ENCODE measurements at places on chromosomes 1 and 21. TPM values are rescaled to one million over a fixed set of nuclear protein-coding genes. Genes with fewer than 3 reads are reported as not detected.

- no peak for DNase-seq
These were observed 13.7 kb upstream of the CCN1 start for GRCh38 chr1:85566890-85567289.

- no peak for DNase-seq
These were observed 240.7 kb upstream of the HOOK1 start for GRCh38 chr1:59574085-59574484.

- peak; percentile 6 for DNase-seq
These were observed 46.0 kb upstream of the FOXO6 start for GRCh38 chr1:41315146-41315822.

GRCh38 chr1:114167226-114167625, 13.6 kb upstream of the SYT6 start:
- DNase-seq: no peak

DNA sequence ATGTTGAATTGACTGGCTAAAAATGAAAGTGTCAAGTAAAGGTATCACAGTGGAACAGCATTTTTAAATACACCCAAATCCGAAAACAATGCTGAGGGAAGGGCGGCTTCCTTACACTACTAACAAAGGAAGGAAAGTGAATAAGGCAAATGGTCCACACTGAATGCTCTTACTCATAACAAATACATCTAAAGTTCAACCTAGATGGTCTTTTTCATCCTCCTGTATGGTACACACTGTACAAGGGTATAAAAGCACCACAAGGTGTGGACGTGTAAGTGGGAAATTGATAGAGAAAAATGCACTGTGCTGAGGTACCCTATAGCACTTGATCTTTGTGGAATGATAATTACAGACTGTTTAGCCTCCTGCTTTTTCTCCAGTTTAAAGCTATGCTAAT, 7.1 kb upstream of the PALMD start:
- DNase-seq: no peak

GRCh38 chr21:42264245-42265195, 45.6 kb downstream of the ABCG1 start:
- DNase-seq: no peak

DNA sequence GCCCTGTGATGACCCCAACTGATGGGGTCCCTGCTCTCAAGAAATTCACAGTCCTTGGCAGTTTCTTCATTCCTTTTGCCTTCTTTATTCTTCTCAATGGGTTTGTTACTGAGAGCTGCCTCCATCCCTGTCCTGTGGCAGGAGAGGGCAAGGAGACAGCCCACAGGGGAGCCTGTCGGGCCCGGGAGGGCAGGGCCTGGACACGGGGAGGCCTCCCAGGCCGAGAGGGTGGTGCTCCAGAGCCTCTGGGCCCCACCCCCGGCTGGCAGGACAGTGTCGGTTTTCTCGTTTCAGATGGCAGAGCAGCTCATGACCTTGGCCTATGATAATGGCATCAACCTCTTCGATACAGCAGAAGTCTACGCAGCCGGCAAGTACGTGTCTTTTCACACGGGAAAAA, 36.2 kb downstream of the KCNAB2 start:
- DNase-seq: no peak

- no peak for DNase-seq
These were observed 3.5 kb upstream of the GBP7 start for GRCh38 chr1:89179343-89179742.

DNA sequence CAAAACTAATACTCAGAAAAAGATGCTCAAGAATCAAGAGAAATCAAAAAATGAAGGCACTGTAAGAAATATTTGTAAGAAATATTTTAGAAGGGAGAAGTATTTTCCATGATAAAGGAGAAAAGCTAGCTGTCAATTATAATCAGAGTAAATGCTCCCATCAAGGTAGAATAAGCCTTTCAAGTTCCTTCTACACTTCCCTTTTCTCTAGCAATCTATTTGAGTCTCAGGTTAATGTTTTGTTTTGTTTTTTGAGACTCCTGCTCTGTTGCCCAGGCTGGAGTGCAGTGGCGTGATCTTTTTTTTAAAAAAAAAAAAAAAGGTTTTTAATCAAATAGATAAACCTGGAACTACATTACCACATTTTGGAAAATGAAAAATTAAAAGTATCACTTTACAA, 33.3 kb downstream of the PUM1 start:
- no peak for DNase-seq

DNA sequence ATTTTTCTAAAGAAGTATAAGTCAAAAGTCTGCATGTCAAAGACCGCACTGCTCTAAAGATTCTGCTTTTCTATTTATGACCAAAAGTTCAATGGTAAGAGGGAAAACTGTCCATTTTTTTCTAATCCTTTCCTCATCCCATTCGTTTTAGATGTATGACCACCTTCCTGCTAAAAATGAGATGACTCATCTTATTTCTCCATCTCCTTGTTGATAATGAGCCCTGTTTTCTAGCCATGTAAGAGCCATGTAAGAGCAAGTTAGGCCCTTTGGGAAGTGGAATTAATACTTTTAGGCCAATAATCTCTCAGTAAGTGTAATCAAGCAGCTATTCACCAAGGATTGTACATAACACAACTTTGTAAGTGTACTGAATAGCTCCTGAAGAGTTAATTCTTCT, 475.6 kb upstream of the B3GALT2 start:
- DNase-seq: no peak

GRCh38 chr21:40754466-40754865, 92.5 kb downstream of the DSCAM start:
- no peak for DNase-seq

GRCh38 chr1:226148121-226148648, 38.4 kb downstream of the ACBD3 start:
- no peak for DNase-seq

CELA3B gene
- 0.71 TPM for polyA plus RNA-seq

PLA2G2F gene
- polyA plus RNA-seq: not detected

PTPRC gene
- polyA plus RNA-seq: 7.0 TPM

CAMSAP2 gene
- 49.1 TPM for polyA plus RNA-seq
